ENCODE measurements at places on chromosomes 3 and 15. TPM values are rescaled to one million over a fixed set of nuclear protein-coding genes. Genes with fewer than 3 reads are reported as not detected.

The SPINK8 gene
- not detected for total RNA-seq

The FILIP1L gene
- 28.5 TPM for total RNA-seq

The SNX22 gene
- 0.12 TPM for total RNA-seq

The SAMD7 gene
- not detected for total RNA-seq

The TTLL13 gene
- 0.23 TPM for total RNA-seq

The CACNA2D3 gene
- total RNA-seq, result not detected

The CCK gene
- not detected for total RNA-seq

The LRRC31 gene
- total RNA-seq, result not detected

The EDEM1 gene
- total RNA-seq, result 26.9 TPM

The FOXB1 gene
- not detected for total RNA-seq

The KNG1 gene
- not detected for total RNA-seq

The FSTL1 gene
- total RNA-seq, result 1,923 TPM

The RTP3 gene
- total RNA-seq, result not detected

The VGLL3 gene
- total RNA-seq, result 103 TPM

The BCL2A1 gene
- total RNA-seq, result 0.12 TPM

The RTP1 gene
- not detected for total RNA-seq

The SLC22A13 gene
- not detected for total RNA-seq

The GRK7 gene
- total RNA-seq, result not detected

The C3orf18 gene
- total RNA-seq, result 10.0 TPM

The APOD gene
- total RNA-seq, result 33.1 TPM

The GMNC gene
- not detected for total RNA-seq

The GOLGA8B gene
- total RNA-seq, result 8.3 TPM

The ADCY5 gene
- 0.70 TPM for total RNA-seq

The MESP1 gene
- 0.26 TPM for total RNA-seq

The MRPL3 gene
- 81.9 TPM for total RNA-seq

The TMEM207 gene
- not detected for total RNA-seq

The ISL2 gene
- total RNA-seq, result 0.12 TPM

The ECE2 gene
- not detected for total RNA-seq

The SPCS1 gene
- 162 TPM for total RNA-seq

The NOX5 gene
- not detected for total RNA-seq

The POLR2M gene
- total RNA-seq, result 33.4 TPM

The ACAP2 gene
- total RNA-seq, result 29.4 TPM

The PHC3 gene
- total RNA-seq, result 18.2 TPM

The TP63 gene
- not detected for total RNA-seq

The C2CD4A gene
- 0.12 TPM for total RNA-seq

The LOXL1 gene
- 313 TPM for total RNA-seq

The SCAP gene
- 67.1 TPM for total RNA-seq

The INSYN1 gene
- total RNA-seq, result 0.68 TPM

The RAB6B gene
- 0.09 TPM for total RNA-seq

The LRRC15 gene
- not detected for total RNA-seq

The FSD2 gene
- not detected for total RNA-seq

The SEMA3F gene
- total RNA-seq, result 26.8 TPM

The PODXL2 gene
- total RNA-seq, result 4.2 TPM

The GABRB3 gene
- 1.3 TPM for total RNA-seq

The BTLA gene
- total RNA-seq, result not detected

The CASR gene
- not detected for total RNA-seq

The ZNF385D gene
- 0.60 TPM for total RNA-seq

The PRTG gene
- total RNA-seq, result 2.9 TPM

The CHRNA7 gene
- not detected for total RNA-seq

The GOLGA8M gene
- total RNA-seq, result 1.8 TPM

Measured in pericardium fibroblast (primary cell).